ENCODE measurements at places on chromosomes 16 and 17.

DNA sequence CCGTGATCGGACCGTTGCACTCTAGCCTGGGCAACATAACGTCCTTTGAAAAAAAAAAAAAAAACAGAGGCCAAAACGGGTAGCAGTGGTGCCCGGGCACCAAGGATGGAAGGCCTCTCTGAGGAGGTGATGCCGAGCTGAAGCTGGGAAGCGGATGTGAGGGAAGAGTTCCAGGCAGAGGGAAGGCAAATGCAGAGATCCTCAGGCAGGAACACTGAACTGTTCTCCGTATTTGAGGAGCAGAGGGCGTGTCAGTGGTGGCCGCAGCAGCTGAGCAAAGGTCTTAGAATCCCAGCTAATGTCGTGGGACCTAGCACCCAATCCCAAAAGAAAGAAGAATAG is 656 bp upstream of the KCTD13 start:
- no peak for DNase-seq

DNA sequence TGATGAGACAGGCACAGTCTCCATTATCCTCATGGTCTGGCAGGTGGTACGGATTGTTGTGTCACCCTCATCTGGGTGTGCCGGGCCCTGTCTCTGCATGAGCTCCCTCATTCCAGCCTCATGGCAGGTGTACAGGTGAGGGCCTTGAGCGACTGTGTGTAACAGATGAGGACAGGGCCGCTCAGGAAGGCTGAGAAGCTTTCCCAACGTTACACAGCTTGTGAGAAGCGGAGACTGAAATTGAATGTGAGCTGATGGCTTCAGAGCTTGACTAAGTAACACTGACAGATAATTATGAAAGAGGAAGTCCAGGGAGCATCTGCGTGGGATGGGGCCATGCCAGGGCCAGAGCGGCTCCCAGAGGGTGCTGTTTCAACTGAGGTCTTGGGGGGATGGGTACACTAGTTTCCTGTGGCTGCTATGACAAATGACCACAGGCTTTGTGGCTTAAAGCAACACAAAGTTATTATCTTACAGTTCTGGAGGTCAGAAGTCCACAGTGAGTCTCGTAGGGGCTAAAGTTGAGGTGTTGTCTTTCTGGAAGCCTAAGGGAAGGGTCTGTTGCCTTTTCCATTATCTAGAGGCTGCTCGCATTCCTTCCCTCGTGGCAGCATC is 36.7 kb downstream of the CMIP start:
- no peak for DNase-seq

DNA sequence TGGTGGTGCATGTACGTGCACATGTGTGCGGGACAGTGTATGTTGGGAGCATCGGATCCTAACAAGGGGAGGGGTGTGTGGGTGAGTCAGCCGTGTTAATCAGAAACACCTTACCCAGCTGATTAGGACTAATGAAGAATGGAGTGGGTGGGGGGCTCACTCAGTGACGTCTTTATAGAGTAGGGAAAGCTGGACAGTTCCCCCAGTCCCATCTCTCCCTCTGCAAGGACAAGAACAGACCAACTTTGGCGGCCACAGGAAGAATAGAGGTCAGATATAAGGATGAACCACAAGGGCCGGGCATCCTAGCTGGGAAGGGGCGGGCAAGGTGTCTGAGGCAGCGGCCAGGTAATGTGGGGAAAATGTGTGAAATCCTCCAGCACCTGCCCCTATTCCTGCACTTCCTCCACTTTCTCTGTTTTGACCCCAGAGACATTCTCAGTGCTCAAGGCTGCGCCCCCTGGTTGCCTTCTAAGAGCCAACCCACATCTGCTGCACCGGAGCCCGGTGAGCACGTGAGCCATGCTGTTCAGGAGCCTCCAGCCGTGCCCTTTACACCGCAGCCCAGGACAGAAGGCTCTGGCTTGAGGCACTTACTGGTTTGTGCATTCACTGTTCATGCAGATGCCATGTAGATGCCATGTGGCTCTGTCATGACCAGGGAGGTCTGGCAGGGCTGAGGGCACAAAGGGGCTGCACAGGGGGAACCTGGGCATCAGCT is 18.9 kb upstream of the TBX21 start:
- DNase-seq, result no peak

- no peak for DNase-seq
Observed at GRCh38 chr17:80109713-80110446, 8.5 kb downstream of the GAA start.

- DNase-seq, result peak; percentile 25
Observed at GRCh38 chr17:13002761-13003453, 14.9 kb downstream of the ELAC2 start.

DNA sequence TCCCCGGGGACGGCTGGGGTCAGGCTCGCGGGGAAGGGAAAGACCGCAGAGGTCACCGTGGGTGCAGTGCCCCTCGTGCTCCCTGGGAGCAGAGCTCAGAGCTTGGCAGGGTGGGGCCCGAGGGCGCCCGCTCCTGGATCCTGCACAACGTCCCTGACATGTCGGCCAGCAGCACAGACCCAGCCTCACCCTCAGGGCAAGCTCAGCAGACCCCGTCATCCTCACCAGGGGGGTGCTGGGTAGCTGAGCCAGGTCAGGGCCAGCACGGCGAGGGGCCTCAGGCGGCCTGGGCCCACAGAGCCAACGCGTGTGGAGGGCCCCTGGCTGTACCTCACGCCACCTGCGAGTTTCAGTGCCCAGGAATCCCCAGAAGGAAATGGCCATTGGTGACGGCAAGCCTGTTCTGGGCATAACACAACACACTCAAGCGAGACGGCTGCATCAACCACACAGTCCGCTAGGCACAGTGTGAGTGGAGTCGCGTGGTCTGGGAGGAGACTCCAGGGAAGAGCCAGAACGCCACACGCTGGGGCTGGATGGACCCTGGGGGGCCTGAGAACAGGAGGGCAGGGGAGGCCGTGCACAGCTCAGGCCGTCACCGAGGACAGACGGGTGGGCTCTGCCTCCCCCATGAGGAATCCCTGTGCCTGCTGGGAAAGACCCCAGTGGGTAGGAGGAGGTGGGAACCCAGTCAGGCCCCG is 60.3 kb downstream of the ZNF778 start:
- no peak for DNase-seq

GRCh38 chr16:27433636-27434035 is 31.7 kb downstream of the IL21R start:
- no peak for DNase-seq

- no peak for DNase-seq
Observed at GRCh38 chr16:66299349-66299748, 67.1 kb upstream of the CDH5 start.

Data from CD4-positive, alpha-beta T cell treated with Interleukin-6 at 100 ng/mL for 8 hours (primary cell).